ENCODE measurements at places on chromosomes 1 and 21. TPM values are rescaled to one million over a fixed set of nuclear protein-coding genes. Genes with fewer than 3 reads are reported as not detected.

KCNA2 gene
- polyA plus RNA-seq = not detected

HSD3B2 gene
- not detected for polyA plus RNA-seq

B3GALT6 gene
- polyA plus RNA-seq = 1.6 TPM

HYI gene
- 2.5 TPM for polyA plus RNA-seq

RGS5 gene
- polyA plus RNA-seq = 4.0 TPM

AGMAT gene
- 4.7 TPM for polyA plus RNA-seq

TMEM51 gene
- polyA plus RNA-seq = 3.9 TPM

OLIG2 gene
- polyA plus RNA-seq = not detected

LCE1A gene
- polyA plus RNA-seq = not detected

PEAR1 gene
- not detected for polyA plus RNA-seq

FMO4 gene
- 0.70 TPM for polyA plus RNA-seq

ZC3H12A gene
- 15.9 TPM for polyA plus RNA-seq

PLA2G2D gene
- polyA plus RNA-seq = not detected

VWA1 gene
- polyA plus RNA-seq = 0.55 TPM

FCGR1A gene
- polyA plus RNA-seq = not detected

ARHGAP29 gene
- 0.06 TPM for polyA plus RNA-seq

VWA5B1 gene
- not detected for polyA plus RNA-seq

GJA4 gene
- polyA plus RNA-seq = 0.12 TPM

S100A7A gene
- polyA plus RNA-seq = not detected

BSND gene
- polyA plus RNA-seq = not detected

C1orf174 gene
- polyA plus RNA-seq = 35.4 TPM

C8A gene
- not detected for polyA plus RNA-seq

FPGT gene
- 16.7 TPM for polyA plus RNA-seq

FNDC10 gene
- polyA plus RNA-seq = not detected

CFAP45 gene
- polyA plus RNA-seq = 0.43 TPM

PLEKHG5 gene
- 0.13 TPM for polyA plus RNA-seq

SAMD13 gene
- 1.1 TPM for polyA plus RNA-seq

S100A7 gene
- not detected for polyA plus RNA-seq

SERPINC1 gene
- polyA plus RNA-seq = not detected

TMEM50B gene
- 36.2 TPM for polyA plus RNA-seq

GCSAML gene
- not detected for polyA plus RNA-seq

SPATA6 gene
- not detected for polyA plus RNA-seq

GUCA2B gene
- polyA plus RNA-seq = not detected

TMEM54 gene
- 0.71 TPM for polyA plus RNA-seq

SPRR1A gene
- polyA plus RNA-seq = not detected

HPCAL4 gene
- polyA plus RNA-seq = not detected

C1orf226 gene
- polyA plus RNA-seq = not detected

MANEAL gene
- 0.76 TPM for polyA plus RNA-seq

NAXE gene
- 98.1 TPM for polyA plus RNA-seq

TMEM59 gene
- 186 TPM for polyA plus RNA-seq

SPRR1B gene
- not detected for polyA plus RNA-seq

C1orf53 gene
- 4.2 TPM for polyA plus RNA-seq

KRTAP19-5 gene
- not detected for polyA plus RNA-seq

CAMK2N1 gene
- polyA plus RNA-seq = not detected

FCMR gene
- polyA plus RNA-seq = 120 TPM

C1orf198 gene
- 1.7 TPM for polyA plus RNA-seq

FAM167B gene
- polyA plus RNA-seq = 0.26 TPM

RGS7 gene
- not detected for polyA plus RNA-seq

TTC4 gene
- 38.3 TPM for polyA plus RNA-seq

GJB3 gene
- polyA plus RNA-seq = not detected

GBP7 gene
- polyA plus RNA-seq = 0.06 TPM

IL19 gene
- polyA plus RNA-seq = not detected

RIPPLY3 gene
- not detected for polyA plus RNA-seq

GALE gene
- 72.2 TPM for polyA plus RNA-seq

PDE4B gene
- polyA plus RNA-seq = 3.6 TPM
